ENCODE measurements at places on chromosomes 1 and 21.

DNA sequence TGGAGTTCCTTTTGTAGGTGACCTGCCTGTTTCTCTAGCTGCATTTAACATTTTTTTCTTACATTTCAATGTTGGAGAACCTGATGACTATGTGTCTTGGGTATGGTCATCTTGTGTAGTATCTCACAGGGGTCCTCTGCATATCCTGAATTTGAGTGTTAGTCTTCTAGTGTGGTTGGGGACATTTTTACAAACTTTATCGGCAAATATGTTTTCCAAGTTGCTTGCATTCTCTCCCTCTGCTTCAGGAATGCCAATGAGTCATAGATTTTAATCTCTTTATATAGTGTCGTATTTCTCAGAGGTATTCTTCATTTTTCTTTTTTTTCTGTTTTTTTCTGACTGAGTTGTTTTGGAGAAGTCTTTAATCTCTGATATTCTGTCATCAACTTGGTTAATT is 684.0 kb downstream of the NCAM2 start:
- no peak for DNase-seq

- DNase-seq = no peak
Measured at GRCh38 chr1:26582053-26582835, 52.7 kb downstream of the RPS6KA1 start.

DNA sequence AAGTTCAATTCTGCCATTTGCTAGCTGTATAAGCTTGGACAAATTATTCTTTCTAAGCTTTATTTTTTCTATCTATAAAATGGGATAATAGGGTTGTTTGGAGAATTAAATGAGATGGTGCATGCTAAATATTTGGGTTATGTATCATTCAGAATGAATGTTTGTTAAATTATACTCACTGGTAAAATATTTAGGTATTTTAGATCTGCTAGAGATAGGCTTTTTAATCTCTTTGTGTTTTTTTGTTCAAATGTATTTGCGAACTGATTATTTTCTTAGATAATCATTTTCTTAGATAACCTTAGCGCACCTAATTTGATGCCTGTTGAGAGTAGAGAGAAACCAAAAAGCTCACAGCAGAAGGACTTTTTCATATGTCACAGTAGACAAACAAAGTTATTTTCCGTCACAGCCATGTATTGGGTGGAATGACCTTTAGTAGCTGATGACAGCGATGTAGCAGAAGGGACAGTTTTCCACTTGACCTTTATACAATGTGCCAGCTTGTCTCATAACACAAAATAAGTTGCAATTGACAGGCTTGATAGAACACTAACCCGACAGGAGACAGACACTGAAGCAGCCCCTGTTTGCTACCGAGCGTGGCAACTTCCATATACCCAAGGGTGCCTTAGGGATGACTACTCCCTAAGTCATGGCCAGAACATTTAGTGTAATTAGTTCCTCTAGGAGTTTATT is 93.0 kb downstream of the DISC1 start:
- DNase-seq = no peak

DNA sequence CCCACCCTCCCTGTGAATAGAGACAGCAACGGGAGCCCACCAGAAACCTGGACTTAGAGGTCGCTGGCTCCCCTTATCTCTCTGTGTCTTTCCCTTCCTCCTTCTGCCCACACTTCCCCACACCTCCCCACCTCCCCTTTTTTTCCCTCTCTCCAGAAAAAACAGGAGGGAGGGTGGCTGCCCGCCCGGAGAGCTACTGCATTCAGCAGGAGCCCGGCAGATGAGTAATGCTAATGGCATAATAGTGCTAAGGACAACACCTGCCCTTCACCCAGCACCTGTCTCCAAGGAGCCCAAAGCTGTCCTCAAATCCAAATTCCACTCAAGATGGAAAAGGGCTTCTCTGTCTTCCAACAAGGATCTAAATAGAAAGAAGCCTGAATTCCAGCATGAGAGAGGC is 11.4 kb upstream of the PRELP start:
- DNase-seq = no peak

GRCh38 chr1:45840704-45841103 is 37.3 kb downstream of the MAST2 start:
- no peak for DNase-seq
